Stimulated activated CD4-positive, alpha-beta T cell treated with anti-CD3 and anti-CD28 coated beads, Interleukin-1b, Interleukin-23, amount 100 ng/mL, for 48 hours (primary cell): ENCODE measurements at places on chromosomes 16 and 17.

GRCh38 chr16:12405089-12405488 is 398.6 kb downstream of the CPPED1 start:
- no peak for DNase-seq

GRCh38 chr17:70258465-70258864 is 89.1 kb downstream of the KCNJ2 start:
- no peak for DNase-seq

- DNase-seq: no peak
Observed at GRCh38 chr17:69064476-69064875, 3.7 kb upstream of the ABCA9 start.

- DNase-seq: no peak
Observed at GRCh38 chr17:14910916-14911315, 354.2 kb downstream of the PMP22 start.

GRCh38 chr17:80468781-80469493 is 7.5 kb downstream of the NPTX1 start:
- DNase-seq: no peak

DNA sequence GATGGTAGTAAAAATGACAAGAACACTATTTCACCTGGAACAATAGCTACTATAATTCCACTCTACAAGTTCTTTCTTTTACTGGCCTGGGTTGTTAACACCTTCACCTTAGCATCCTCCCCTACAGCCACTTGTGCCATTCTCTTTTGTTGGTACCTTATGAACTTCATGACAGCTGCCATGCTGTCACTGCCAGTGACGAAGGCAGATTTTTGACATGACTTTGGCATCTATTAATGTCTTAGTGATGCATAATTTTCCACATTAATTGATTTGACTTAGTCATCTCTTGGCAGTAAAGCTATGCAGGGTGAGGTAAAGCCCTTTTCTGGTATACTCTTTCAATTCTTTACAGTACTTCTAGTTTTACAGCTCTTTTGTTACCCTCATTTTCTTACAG is 207.9 kb downstream of the TANC2 start:
- DNase-seq: no peak

DNA sequence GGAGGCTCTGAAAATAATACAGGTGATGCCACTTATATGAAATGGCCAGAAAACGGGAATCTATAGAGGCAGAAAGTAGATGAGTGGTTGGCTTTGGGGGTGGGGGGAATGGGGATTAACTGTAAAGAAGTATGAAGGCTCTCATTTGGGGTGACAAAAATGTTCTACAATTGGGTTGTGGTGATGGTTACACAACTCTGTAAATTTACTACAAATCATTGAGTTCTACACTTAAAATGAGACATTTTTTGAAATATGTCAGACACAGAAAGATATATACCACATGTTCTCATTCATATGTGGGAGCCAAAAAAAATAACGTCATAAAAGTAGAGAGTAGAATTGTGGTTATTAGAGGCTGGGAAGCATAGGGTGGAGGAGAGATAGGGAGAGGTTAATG is 25.7 kb downstream of the ARHGAP17 start:
- no peak for DNase-seq

GRCh38 chr16:81673432-81673831 is 105.7 kb upstream of the PLCG2 start:
- no peak for DNase-seq

DNA sequence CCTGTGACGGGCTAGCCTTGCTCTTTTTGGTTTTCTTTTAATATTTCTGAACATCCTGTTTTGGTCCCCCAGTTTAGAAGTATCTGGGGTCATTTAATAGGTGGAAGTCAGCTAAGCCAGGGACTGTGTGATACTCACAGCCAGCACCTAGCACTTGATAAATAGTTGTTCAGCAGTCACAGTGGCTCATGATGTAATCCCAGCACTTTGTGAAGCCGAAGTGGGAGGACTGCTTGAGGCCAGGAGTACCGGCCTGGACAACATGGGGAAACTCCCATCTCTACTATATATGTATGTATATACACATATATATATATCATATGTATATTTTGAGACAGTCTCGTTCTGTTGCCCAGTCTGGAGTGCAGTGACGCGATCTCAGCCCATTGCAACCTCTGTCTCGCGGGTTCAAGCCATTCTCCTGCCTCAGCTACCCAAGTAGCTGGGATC is 1.8 kb upstream of the ZNRF1 start:
- DNase-seq: no peak

DNA sequence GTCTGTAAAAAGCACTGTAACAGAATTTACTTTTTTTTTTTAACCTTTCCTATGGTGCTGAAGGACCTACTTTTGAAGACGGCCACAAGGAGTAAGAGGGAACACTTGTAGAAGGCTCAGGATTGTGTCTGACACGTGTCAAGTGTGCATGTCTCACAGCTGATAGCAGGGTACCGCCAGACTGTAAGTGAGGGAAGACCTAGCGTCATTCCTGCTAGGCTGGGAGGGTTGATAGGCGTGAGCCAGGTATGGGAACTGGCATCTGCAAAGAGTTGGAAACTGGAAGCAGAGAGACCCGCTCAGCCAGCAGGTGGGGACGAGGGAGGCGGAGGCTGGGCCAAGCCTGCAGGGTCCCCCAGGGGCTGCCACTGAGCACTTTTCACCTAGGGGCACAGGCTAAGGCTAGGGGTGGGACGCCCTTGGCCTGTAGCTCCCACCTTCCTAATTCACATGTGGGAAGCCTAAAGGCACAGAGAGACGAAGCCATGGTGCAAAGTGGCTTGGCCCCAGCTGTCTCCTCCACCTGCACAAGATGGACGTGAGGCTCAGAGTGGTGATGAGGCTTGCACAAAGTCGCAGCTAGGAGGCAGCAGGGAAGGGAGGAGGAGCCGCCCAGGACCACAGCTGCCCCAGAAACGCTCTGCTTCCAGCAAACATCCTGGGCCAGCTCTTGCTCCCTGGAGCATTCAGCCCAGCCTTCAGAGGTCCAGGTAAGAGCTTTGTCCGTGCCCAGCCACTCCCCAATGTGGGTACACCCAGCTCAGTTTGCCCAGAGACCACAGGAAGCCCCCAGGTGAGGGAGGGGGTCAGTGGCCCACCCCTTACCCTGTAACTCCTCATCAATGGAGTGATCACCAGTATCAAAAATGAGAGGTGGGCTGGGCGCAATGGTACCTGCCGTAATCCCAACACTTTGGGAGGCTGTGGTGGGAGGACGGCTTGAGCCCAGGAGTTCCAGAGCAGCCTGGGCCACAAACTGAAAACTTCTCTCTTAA is 18.9 kb downstream of the VASN start:
- DNase-seq: no peak

DNA sequence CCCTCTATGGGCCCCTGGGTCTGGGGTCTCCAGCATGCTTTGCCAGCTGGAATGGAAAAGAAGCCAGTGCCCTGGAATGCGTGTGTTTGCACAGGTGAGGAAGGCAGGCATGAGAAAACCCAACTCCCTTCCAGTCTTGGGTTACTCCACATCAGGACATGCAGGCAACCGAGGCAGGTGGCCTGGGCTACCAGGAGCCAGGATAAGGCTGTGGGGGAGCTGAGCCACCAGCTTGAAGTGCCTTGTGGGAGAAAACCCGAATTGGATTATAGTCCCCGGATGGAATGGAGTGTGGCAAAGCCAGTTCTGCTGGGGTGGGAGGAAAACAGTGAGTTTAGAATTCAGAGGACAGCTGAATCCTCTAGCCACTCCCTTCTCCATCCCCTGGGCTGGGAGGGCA is 7.2 kb downstream of the SRCIN1 start:
- DNase-seq: peak; percentile 44

DNA sequence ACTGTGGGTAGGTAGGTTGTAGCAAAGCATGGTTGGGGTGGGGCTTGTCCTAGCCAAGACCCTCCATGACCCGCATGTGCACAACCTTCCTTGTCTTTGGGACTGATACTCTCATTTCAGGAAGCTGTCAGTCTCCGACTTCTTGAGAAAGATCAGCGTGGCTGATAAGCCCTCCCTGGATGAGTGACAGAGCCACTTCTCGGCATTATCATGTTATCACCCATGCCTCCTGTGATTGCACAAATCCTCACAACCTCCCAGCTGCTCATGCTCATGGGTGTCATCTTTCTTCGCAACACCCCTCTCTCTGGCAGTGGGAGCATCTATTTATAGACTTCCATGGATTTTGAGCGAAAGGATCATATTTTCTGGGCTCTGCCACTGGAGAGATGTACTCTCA is 314.2 kb downstream of the FOXL1 start:
- DNase-seq: no peak

DNA sequence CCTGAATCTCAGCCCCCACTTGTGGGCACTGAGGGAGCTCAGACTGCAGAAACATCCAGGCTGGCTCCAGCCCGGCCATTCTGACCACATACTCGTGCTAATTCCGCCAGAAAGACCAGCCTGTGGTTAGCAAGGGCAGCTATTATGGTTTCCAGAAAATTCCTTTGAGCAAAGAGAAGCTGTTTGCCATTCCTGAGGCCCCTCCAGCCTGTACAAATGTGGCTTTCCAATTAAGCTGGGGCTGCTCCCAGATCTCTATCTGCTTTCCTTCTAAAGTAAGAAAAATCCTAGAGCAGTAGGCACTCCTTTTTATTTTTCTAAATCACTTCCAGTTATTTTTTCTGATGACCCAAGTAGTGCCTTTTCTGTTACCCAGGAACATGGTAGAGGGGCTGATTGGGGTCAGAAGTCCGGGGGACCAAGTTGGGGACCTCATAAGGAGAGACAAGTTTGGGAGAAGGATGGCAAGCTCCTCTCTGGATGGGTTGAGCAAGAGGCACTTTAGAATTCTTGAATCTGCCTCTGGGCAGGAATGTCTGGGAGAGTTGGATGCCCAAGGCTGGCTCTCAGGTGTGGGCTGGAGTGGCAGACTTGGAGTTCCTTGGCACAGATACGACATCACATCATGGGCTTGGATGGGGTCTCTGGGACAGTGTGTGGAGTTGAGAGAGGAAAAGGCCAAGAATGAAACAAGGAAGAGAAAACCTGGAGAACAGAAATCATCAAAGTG is 83.3 kb upstream of the TNRC6C start:
- DNase-seq: no peak

DNA sequence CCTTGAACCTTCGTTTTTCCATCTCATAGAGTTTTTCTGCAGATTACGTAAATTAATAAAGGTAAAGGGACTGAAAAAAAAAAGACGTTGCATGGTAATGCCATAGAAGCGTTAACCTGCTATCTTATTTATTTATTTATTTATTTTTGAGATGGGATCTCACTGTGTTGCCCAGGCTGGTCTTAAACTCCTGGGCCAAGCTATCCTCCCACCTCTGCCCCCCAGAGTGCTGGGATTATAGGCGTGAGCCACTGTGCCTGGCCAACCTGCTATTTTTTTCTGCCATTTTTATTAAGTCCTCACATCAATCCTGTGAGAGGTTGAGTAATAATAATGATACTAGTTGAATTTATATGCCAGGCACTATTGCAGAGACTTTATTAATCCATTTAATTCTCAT is 7.9 kb downstream of the MSI2 start:
- DNase-seq: no peak

GRCh38 chr16:58125041-58125440 is 4.1 kb downstream of the CFAP20 start:
- DNase-seq: no peak

DNA sequence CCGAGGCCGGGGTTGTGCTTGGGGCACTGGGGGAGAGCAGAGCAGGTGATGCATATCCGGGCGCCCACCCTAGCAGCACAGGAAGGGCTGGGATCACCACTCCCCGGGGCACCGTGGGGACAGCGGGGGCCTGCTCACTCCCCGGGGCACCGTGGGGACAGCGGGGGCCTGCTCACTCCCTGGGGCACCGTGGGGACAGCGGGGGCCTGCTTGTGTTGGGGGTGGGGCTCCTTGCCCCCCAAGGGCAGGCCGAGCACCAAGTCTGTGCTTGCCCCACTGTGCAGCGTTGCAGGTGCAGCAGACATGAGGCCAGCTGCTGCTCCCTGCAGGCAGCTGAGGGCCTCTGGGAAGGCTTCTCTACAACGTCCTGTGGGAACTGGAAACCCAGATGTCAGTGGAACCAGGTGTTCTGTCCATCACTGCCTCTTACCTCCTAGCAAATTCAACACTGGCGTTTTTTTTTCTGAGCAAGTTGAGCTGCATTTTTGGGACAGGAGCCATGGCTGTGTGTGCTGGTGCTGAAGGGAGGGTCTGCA is 25.0 kb upstream of the ZNF750 start:
- DNase-seq: no peak

DNA sequence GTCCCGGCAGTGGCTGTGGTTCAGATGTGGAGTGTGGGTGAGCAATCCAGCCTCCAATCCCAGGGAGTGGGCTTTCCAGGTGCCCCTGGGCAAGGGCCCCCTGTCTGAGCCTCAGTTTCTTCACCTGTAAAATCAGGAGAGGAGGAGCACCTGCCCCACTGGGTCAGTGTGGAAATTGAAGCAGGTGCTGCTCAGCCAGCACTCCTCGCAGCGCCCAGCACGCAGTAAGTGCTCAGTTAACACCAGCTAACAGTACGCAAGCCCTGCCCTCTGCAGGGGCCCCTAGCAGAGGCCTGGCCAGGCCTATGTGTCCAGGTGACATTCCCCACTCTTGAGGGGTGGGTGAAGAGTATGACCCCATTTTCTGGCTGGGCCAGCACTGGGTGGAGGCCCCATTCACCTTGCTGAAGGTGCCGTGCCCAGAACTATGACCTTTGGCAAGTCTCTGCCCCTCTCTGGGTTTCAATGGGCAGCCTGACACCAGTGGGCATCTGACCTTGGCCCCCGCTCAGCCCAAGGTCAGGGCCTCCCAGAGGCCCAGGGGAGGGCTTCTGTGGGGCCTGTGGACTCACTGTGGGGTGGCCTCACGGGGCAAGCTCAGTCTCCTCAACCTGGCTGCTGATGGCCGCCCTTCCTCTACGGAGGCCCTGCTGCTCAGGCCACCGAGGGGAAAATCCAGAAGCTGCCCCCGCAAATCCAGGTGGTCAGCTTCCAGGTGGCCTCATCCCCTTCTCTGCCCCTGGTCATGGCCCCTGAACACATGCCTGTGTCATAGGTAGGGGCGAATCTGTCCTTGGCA is 2.5 kb downstream of the MTSS2 start:
- DNase-seq: no peak

DNA sequence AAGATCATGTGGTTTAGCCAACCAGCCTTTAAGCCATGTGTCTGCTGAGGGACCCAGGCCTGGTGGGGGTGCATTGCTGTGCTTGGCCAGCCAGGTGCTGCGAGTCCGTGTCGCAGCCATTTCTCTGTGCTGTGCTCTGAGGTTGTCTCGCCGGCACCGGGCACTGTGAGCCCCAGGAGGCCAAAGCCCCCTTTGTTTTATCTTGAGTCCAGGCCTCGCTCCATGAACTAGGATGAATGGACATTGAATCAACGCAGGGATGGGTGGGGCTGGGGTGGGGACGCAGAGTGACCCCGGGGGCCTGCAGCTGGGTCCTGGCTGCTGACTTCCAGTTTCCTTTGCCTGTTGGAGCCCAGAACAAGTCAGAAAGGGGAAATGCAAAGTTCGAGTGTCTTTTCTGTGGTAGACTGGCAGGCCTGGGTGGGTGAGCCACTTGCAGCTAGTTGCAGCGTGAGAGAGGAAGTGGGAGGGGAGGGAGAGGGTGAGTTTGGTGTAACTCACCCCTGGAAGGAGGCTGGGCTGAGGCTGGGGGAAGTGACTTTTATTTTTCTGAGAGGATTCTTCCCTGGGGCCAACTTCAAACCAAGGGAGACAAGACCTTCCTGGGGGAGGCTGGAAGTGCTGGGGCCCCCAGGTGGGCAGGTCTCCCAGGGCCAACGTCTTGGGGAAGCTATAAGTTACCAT is 324.7 kb downstream of the SEC14L1 start:
- peak; percentile 85 for DNase-seq
